ENCODE measurements at places on chromosomes 11 and 22.

DNA sequence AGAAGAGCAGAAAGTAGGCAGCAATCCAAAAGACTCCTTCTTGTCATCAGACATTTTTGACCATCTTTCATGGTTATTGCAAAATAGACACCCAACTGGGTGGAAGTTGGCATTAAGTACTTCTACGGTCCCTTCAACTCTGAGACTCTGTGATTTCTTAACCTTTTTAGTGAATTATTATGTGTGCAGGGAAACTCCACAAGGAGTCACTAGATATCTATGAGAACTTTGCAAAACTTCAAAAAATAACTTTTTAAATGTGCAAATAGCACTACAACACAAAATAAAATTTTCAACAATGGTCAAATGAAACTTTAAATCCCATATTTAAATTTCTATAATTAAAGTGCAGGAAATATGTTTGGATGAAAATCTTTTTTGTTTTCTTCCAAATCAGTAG lies 88.7 kb downstream of the SLC17A6 start:
- no peak for DNase-seq

DNA sequence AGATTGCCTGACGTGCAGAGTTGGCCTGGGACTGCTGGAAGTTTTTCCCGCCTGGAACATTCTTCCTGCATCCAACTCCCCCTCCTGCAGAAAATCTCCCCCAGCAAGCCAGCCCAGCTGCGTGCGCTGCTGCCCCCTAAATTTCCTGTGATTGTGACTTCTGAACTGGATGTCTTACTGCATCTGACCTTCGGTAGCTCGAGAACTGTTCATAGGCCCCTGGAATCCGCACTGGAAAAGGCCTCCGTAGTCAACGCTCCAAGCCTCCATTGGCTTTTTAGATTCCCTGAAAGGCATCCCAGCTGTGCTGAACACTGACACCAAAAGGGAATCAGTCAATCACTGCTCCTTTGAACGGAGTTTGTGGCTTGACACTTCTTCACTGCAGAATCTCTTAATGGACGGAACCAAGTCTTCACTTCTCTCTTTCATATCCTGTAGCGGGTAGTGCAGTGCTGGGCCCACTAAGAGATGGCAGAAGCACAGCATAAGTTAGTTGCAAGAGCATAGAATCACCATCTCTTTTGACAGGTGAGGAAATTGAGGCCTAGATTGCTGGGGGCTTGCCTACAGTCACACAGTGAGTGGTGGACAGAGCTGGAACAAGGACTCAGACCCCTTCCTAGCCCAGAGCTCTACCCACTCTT lies 14.2 kb upstream of the RASD2 start:
- DNase-seq: no peak

DNA sequence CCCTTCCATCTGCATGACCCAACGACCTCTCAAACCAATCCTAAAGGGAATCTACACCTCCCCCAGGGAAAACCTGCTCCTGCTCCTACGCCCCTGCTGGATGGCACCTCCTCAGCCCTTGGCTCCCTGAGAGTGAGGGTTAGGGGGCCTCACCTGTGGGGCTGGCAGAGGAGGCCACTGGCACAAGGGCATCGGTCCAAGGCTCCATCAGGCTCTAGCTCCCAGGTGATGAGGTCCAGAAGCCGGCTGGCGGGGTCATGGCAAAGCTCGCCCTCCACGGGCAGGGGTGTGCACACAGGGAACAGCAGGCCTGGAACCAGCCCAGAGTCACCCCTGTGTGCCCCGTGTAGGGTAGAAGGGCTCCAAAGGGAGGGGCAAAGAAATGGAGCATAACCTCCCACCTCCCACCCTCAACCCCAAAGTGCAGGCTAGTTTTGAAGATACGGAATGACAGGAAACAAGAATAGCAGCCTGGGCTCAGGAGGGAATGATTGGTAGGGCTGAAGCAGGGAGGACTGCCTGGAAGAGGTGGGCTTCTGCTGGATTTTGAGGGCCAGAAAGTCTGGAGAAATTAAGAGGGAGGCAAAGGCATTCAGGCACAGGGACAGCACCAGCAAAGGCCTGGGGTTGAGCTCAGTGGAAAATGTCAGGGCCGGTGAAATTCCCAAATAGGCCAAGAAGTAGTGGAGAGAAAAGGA lies 42.6 kb downstream of the DKK3 start:
- no peak for DNase-seq

GRCh38 chr11:8787372-8787771 lies 104.8 kb downstream of the RPL27A start:
- DNase-seq: no peak

DNA sequence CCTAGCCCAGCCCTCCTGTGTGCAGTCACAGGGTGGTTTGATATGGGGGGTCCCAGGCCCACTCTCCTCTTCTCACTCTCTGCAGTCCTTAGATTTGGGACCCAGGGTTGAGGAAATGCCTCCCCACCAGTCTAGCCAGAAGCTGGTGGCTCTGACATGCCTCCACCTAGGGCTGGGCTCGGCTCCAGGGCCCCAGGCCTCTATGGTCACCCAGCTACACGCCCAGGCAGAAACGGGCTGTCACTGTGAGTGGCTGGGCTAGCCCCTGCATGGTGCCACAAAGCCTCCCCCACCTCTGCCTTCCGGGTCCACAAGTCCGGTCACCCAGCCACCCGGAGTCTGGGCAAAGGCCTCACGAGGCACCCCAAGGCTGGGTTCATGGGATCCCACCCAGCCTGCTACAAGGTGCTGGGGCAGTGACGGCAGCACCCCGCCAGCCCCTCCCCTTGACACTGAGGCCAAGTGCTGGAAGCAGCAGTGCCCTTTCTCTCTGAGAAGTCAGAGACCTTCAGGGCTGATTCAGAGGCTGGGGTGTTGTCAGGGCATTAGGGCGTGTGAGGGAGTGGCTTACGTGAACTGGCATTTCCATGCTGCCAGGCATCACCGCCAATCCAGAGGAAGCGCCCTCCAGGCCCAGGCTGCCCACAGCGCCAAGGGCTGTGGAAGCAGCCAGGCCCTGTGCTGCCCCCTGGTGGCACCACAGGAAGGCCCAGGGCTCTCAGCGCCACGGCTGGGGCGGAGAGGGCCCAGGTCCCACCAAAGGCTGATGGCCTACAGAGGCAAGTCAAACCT lies 638 bp upstream of the PITPNM1 start:
- DNase-seq: peak; percentile 96
